ENCODE measurements at places on chromosomes 7 and 10.

DNA sequence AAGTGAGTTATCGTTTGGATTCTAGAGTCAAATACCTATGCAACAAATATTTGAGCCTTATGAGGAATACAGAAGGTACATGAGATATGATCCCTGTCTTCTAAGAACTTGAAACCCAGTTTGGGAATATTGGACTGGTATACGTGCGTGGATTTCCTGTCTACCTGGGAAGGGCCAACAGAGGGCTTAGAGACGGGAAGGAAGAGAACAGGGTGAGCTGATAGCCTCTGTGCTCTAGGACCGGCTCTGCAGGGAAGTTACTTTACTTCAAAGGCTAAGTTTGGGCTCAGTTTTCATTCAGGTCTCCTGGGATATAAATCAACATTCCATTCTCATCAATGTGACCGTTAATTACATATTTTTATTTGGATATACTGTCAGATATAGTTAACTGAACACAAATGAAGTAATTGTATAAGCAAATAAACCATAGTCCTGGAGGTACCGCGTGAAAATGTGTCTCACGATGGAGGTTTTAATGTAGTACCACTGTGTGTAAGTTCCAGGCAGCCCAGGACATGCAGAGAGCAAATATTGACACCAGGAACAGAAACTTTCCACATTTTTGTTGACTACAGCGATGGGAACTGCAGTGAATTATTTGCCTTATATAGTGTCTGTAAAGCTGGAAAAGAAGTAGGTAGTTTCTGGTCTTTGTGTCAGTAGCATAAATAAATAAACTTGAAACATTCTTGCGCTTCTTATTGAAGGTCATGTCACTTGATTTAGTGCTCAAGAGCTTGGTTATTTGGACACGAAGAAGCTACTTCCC lies 8.6 kb downstream of the CHST12 start:
- DNase-seq, result no peak

DNA sequence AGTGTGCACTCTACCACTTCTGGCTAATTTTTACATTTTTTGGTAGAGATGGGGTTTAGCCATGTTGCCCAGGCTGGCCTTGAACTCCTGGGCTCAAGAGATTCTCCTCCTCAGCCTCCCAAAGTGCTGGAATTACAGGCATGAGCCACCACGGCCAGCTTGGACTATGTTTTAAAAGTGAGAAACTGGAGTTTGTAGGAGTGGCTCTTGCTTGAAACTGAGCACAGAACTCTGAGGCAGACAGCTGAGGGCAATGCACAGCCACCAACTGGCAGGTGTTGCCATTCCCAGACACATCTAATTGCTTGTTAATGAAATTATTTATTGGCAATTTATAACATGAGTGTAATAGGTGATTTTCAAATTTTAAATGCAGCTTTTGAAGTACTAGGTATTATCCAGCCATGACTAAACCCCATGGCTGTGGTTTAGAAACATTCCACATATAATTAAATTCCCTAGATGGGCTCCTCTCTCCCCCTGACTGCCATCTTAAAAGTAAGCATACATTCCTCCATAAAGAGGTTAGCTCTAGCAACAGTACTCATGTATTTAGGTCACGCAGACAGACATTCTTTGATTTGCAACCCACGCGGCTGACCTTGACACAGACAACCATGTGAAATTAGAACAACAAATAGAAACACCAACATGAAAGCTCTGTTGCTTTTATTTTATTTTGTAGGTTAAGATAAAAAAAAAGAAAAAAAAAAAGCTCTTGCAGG lies 19.8 kb downstream of the PANK1 start:
- no peak for DNase-seq

DNA sequence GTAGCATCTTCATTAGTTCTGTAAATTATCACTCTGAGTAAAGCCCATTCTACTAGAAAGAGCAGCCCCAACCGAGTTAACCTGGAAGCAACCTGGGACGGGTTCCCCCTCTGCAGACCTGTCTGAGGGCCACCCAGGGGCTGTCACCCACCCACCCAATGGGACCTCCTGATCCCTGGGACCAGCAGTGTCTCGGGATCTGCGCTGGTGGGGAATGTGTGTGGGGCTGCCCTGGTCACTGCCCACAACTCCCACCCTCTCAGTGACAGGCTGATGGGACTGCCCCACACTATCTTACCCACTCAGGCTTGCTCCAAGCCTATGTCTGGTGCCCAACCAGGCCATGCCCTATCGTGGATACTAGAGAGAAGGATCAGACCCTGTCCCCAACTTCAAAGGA lies 215.0 kb downstream of the GRID1 start:
- no peak for DNase-seq

DNA sequence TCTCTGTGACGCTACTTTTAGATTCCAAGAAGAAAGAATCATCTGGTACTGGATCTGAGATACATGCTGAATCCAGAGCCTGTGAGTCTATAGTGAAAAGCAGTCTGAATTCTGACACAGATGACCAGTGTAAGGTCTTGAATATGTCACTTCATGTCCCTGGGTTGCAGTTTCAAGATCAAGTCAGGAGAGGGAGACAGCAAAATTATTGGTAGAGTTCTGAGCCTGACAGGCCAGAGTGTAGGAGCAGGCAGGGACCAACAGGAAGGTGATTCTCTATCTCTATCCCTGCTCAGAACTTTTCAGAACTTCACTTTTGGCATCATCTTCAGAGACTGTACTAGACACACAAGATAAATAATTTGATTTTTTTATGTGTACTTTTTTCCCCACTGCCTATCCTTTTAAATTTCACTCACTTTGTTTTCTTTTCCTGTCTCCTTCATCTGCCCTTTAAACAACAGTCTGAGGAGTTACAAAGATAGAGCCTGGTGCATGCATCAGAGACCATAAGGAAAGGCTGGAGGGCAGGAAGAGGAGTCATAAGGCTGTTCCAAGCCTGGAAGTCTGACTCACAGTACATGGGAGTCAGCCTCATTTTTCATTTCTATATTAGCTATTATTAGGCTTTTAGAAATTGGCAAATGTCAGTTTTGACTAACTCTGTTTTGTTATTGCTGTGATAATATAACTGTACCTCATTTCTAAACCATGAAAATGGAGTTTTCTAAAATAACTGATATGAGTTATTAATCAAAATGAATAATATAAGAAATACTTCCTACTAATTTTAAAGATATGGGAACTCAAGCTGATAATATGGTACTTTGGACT lies 120.2 kb upstream of the TMEM229A start:
- DNase-seq, result no peak

GRCh38 chr10:71038921-71039320 lies 150.6 kb upstream of the PCBD1 start:
- no peak for DNase-seq

DNA sequence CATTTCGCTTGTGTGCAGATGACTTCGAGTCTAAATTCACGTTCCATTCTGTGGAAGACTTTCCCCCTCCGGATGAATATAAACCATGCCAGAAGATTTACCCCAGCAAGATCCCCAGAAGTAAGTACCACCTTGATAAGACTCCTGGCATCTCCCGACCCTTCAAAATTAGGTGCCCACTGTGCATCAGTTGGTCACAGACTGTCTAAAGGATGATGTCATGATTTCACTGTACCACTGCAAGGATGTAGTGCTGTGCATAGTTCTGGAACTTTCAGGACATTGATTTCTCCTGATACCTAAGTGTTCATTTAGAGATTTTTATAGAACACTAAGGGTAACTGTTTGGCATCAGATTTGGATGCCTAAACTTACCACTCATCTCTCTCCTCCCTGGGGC lies 83.0 kb downstream of the WIPF3 start:
- DNase-seq, result no peak

- no peak for DNase-seq
Observed at GRCh38 chr7:47225387-47226131, 356.4 kb downstream of the TNS3 start.

- DNase-seq, result no peak
Observed at GRCh38 chr7:23315366-23315765, 16.2 kb downstream of the MALSU1 start.

GRCh38 chr10:130990486-130990885 lies 321.0 kb downstream of the TCERG1L start:
- DNase-seq, result no peak

GRCh38 chr7:140673774-140674155 lies 1.0 kb downstream of the ADCK2 start:
- no peak for DNase-seq

DNA sequence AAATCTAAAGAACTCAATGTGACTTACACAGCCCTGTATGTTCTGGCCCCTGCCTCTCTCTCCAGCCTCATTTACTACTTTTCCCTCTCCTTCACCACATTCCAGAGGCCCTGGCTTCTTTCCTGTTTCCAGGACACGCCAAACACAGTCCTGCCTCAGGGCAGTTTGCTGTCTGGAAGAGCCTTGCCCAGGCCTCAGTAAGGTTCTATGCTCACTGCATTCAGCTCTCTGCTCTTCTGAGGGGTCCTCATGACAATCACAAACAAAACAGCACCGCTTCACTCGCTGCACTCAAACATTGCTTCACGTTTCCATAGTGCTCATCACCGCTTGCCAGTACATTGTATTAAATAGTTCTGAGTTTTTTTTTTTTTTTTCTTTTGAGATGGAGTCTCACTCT lies 35.1 kb upstream of the GARS1 start:
- DNase-seq, result no peak

- no peak for DNase-seq
Observed at GRCh38 chr7:123789206-123789784, 40.5 kb upstream of the WASL start.

GRCh38 chr7:46945328-46945727 lies 636.6 kb downstream of the TNS3 start:
- no peak for DNase-seq

GRCh38 chr7:44998153-44998871 lies 1.7 kb upstream of the CCM2 start:
- no peak for DNase-seq

DNA sequence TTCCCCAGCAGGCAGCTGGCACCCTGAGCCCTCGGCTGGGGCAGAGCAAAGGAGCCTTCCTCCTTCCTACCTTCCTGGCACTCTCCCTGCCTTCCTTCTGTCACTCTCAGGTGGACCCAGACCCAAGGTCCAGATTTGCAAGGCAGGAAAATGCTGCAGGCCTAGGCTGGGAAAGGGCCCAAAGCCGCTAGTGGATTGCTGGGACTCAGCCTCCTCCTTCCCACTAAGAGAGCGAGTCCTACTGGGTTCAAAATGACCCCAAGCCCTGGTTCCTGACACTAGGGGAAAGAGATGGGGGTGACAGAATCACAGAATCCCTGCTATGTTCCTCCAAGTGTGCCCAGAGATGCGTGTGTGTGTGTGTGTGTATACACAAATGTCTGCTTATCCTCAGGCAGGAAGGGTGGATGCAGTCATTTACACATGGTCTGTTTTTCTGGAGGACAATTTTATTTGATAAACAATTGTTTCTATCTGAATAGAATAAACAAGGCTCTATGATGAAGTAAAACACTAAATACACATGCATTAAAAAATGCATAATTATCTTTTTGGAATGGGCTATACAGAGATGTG lies 1.3 kb upstream of the PLAU start:
- DNase-seq, result no peak

DNA sequence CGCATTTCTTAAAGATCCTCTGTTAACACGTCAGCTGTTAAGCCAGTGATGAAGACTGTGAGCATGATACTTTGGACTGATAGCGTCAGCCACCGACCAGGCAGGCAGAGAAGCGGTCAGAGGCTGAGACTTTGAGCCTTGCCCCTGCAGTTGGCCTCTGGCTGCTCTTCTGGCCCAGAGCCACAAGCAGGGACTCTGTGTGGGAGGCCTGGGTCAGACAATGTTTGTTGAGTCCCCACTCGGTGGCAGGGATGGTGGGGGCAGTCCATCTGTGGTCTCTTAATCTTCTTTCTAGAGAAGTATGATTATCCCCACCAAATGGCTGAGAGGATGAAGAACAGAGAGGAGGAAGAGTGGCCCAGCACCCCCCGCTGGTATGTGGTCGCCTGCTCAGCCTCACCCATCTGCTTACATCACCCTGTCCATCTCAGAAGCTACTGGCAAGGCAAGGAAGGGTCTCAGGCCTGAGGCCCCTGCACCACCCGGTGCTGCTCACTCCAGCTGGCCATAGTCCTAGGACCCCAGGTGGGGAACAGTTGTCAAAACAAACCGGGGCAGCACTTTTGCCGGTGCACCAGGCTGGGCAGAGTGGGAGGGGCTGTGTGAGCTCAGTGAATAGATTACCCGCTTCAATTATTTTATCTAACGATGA lies 202.9 kb downstream of the GRID1 start:
- DNase-seq, result no peak

DNA sequence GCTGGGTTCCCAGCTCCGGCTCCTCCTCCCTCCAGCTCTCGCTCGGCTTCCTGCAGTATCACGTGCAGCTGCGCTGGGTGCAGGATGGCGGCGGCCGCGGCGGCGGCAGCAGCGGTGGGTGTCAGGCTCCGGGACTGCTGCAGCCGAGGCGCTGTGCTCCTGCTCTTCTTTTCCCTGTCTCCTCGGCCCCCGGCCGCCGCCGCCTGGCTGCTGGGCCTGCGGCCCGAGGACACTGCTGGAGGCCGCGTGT lies at the start of gene CNNM1:
Gene CNNM1, plus strand, starts transcription at position 53 of the 250 bp plus-strand sequence. Its CDS starts 32 bp downstream, at position 85.
- DNase-seq, result no peak

- DNase-seq, result no peak
Observed at GRCh38 chr10:112338957-112339356, 35.0 kb upstream of the ACSL5 start.

GRCh38 chr10:33434933-33435332 lies 100.5 kb upstream of the NRP1 start:
- DNase-seq, result no peak

DNA sequence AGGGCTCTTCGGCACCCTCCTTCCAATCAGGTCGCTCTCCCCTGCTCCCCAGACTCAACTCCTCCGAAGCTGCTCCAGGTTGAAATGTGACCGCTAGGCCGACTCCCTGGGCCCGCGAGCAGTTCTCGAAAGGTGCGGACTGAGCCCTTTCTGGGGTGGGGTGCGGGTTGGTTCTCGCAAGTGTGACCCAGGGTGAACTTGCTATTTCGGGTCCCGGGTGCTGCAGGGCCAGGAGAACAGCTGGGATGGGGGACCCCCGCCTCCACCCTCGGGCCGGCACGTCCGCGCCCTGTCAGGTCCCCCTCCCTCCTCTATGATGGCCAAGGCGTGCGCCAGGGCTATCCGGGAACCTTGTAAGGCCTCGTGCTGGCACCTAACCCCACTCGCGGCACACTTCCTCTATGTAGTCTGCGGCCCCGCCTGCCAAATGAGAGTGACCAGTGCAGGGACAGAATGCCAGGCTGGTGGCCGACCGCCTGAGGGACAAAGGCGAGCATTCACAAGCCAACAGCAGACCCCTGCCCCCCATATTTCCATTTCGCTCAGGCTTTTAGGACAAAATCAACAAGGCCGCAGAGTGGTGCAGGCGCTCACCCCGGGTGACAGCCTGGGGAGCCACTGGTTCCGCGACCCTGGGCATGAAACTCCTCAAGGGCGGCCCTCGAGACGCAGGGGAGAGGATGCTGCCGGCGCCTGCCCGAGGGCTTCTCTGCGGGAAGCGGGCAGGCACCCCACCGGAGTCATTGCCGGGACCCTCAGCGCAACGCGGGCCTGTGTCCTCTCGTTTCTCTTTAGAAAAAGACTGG lies 13.7 kb upstream of the HOXA13 start:
- DNase-seq, result no peak

- peak; percentile 55 for DNase-seq
Observed at GRCh38 chr10:79331709-79332108, 15.6 kb upstream of the PPIF start.

- no peak for DNase-seq
Observed at GRCh38 chr7:45132708-45133320, 21.3 kb upstream of the TBRG4 start.

- no peak for DNase-seq
Observed at GRCh38 chr7:74134117-74134620, 40.0 kb upstream of the EIF4H start.
